ENCODE measurements at places on chromosomes 6 and 20.

DNA sequence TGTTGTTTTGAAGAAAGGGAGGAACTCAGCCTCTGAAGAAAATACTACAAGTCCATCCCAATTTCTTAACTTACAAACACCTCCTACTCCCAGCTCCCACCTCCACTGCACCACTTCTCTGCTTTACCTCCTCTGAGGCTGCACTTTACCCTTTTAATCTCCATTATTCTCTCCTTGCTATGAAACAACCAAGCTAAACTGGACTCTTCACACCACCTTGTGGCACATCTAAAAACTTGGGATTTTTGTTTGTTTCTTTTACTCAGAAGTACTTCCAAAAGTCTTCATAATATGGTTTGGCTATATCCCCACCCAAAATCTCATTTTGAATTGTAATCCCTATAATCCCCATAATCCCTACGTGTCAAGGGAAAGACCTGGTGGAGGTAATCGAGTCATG is 142.2 kb downstream of the MOXD1 start:
- DNase-seq = no peak

DNA sequence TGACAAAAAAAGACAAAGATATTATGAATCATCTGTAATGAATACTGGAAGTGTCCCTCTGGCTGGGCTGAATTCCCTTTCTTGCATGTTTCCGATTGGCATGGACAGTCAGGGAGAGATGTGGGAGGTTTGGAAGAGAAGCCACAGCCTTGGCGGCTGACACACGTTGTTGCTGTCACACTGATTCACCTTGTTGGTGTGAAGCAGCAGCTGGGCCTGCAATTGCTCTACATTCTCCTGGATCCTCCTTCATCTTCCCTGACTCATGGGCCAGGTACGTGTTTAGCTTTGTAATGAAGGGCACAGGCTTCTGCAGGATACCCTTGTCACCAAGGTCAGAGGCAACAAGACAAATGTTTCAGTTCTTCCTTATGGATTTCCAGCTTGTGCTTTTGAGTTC is 13.4 kb upstream of the SMIM8 start:
- DNase-seq = no peak

DNA sequence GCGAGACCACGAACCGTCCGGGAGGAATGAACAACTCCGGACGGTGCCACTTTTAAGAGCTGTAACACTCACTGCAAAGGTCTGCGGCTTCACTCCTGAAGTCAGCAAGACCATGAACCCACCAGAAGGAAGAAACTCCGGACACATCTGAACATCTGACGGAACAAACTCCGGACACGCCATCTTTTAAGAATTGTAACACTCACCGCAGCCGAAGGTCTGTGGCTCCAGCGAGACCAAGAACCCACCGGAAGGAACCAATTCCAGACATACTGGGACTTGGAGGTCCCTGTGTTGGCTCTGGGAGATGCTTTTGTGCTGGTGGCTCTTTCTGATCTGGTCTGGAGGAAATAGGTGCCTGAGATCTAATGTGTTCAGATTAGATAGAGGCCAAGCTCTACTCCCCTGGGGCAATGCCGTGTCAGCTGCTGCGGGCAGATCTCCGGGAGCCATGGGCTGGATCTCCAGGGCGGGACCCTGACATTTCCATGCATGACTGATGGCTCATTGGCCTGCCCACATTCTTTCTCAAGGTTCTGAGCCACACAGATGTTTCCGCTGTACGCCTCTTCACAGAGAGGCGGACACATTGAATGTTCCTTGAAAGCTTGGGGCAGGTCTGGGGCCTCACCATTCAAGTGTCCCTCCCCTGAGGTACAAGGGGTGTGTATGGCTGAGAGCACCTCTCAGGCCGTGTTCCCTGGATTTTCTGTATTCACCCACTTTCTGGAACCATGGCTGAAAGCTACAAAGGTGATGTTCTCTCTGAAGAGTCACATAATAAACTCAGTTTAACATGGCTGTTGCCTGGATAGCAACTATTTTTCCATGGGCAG is 29.3 kb downstream of the GMPR start:
- no peak for DNase-seq

DNA sequence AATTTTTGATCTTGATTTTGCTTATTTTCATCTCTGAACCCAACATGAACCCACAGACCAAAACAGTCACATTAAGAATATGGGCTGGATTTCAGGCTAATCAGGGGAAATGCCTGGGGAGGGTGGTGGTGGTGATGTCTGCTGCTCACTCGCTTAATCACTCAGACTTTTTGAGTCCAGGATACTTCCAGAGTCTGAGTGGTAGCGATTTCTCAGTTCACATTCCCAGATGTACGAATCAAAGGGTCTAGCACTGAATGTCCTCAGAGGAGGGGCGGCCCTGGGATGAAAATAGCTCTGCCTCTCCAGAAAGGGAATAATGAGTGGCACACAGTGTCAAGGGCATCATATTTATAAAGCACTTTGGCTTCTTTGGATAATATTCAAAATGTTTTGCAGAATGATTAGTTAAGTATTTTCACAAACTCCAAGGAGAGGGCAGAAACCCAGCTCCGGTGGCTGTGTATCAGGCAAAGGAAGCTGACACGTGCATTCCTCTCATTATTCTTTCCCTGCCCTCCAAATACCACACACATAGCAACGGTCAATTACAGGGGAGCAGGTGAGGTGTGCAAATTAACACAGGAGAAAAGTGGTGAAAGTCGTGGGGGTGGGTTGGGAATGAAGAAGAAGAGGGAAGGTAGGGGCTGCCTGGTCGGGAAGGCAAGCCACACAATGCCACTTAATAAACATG is 345.2 kb upstream of the RSPO3 start:
- no peak for DNase-seq

GRCh38 chr6:135265278-135265677 is 84.2 kb downstream of the MYB start:
- DNase-seq = no peak

DNA sequence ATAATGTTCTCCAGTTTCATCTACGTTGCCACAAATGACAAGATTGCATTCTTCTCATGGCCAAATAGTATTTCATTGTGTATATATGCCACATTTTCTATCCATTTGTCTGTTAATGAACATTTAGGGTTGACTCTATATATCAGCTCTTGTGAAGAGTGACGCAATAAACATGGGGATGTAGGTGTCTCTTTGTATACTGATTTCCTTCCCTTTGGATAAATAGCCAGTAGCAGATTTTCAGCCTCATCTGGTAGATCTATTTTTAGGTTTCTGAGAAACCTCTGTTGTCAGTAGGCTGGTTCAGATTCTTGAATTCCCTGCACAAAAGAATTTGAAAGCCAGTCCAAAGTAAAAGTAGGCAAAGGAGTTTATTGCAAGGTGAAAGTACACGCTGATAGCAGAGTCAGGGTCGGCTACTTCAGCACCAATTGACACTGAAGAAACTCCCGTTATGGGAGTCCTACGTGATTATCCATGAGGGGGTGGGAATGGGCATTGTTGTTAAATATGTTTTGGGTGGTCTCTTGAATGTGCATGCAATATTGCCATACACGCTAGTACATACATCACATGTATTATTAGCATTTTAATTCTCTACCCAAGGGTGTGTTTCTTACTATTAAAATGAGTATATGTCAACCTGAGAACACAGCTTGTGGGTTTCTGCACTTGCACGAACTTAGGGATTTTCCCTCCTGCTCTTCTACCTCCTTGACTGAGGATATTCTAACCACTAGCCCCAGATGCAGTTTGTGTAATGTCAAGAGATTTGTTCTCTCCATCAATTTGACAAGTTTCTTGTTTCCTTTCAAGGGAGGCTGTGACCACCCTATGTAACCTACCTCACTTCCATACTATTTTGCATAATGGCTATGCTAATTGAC is 14.4 kb upstream of the SLC17A2 start:
- DNase-seq = no peak

GRCh38 chr6:37433657-37434271 is 743 bp downstream of the CMTR1 start:
- DNase-seq = peak; percentile 7

- DNase-seq = no peak
Measured at GRCh38 chr20:20373091-20373571, 5.2 kb downstream of the INSM1 start.

DNA sequence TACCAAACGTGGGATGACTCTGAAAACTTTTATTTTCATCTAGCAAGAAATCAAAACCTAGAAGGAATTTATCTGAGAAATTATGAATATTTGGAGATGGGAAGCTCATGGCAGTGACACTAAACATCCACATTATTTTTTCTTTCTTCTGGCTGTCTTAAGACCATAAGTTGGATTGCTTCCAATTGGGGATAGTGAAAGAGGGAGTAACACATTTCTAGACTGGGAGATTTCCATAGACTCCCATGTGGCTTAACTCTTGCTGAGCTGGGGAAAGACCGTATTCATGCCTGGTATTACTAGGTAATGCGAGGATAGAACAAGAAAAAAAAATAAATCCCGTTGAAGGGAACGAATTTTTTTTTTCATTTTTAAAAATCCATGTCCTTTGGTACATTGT is 120.0 kb downstream of the UTRN start:
- no peak for DNase-seq

- peak; percentile 53 for DNase-seq
Measured at GRCh38 chr6:36724514-36725390, 27.1 kb downstream of the RAB44 start.

DNA sequence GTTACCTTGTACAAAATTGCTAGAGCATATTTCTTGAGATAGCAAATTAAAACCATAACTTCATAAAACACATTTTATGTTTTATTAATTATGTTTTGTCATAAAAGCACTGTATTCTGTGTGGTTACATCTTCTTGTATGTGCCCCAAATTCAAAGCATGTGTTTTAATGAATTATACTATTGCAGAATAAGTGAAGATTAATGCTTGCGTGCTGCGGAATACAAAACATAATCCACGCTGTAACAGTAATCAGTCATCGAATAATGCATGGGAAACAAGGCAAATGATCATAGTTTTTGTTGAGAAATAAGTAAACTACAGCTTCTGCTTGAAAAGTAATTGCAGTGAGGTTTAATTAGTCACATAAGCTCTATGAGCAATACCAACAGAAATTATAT is 459.2 kb upstream of the SOX4 start:
- DNase-seq = no peak

DNA sequence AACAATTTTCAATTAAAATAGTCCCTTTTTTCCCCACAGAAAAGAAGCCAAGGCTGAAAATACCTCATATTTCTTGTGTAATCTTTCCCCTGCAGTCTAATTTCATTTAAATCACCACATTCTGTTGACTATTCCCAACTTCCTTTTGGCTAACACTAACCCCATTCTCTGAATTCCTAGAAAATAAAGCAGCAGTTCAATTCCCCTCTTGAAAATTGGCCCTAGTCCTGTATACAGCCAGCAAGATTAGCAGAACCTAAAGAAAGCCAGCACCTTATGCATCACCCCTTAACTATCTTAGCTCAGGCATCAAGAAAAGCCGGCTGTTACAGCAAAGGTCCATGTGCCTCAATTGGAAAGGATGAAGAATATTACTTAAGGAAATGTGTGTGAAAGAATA is 69.7 kb downstream of the MDN1 start:
- no peak for DNase-seq

DNA sequence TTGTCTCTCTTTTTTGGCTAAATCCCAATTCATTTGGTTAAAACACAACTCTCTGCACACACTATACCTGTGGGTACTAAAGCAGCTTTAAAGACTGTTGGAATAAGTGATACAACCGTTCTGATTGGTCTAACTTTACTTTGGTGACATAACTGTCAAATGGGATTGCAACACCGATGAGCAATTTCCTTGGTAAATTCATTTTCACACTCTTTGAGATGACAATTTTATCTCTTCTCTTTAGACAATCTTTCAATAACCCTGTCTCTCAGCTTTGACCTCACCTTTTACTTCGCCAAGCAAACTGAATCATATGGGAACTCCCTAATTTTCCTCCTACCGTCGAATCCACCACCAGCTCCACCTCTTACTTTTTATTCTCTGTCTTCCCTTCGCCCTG is 60.8 kb downstream of the ECT2L start:
- peak; percentile 11 for DNase-seq

DNA sequence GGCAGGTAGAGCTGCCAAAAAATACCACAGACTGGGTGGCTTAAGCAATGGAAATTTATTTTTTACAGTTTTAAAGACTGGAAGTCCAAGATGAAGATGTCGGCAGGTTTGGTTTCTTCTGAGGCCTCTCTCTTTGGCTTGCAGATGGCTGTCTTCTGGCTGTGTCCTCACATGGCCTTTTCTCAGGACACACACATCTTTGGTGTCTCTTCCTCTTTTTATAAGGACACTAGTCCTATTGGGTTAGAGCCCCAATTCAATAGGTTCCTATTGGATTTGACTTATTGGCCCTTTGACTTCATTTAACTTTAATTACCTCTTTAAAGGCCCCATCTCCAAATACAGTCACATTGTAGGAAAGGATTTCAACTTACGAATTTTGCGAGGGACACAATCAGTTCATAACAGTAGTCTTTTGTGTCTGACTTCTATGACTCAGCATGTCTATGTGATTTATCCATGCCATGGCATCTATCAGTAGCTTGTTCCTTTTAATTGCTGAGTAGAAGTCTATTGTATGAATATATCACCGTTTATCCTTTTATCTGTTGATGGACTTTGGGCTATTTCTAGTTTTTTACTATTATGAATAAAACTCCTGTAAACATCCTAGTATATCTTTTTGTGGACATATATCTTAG is 11.0 kb upstream of the TCP11 start:
- no peak for DNase-seq

- DNase-seq = no peak
Measured at GRCh38 chr20:37711994-37712964, 18.4 kb downstream of the CTNNBL1 start.

- no peak for DNase-seq
Measured at GRCh38 chr6:41583565-41583964, 37.4 kb downstream of the FOXP4 start.

DNA sequence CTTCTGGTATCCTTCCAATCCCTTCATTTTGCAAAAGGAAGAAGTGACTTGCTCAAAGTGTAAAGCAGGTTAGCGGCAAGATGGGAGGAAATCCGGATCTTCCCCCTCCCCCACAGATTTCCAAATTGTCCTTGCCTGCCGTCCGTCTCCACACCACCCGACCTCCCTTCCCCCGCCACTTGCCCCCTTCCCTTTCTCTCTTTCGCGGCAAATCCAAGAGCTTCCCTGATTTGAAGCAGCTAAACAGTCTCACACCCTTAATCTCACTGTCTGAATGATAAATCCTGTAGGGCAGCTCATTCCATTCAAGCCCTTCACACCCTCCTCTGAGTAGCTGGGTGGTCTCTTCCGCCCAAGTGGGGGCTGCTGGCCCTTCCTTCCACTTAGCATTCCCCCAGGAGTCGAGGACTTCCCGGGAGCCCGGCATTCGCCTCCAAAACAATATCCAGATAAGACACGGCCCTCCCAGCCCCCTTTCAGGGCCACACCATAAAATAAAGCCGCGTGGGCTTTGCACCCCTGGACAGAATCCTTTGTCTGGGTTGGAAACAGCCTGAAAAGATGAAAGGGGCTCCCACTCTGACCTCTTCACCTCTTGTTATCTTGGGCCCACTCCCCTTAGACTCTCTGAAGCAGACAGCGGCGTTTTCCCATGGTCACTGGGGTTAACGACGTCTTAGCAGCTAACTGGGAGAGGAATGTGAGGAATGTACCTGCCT is 44.0 kb upstream of the PIM1 start:
- DNase-seq = no peak

DNA sequence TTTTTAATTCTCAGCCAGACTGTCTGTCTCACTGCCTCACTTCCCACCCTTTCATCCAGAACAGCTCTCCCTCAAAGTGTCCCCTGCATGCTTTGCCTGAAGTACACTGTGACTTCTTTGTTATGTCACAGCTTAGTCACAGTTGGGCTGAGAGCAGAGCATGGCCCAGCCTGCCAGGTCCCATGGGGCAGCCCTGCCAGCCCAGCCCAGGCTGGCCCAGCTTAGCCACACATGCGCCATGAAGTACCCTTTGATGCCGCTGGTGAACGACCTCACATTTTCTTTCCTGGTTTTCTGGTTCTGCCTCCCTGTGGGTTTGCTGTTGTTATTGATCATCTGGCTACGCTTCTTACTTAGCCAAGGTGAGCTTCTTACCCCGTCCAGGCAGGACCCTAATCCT is at the start of gene ADIG:
ADIG (plus strand) TSS at position 185 of the 400 bp plus-strand sequence; CDS start at position 239, 54 bp downstream.
- DNase-seq = no peak

All from CD14-positive monocyte (primary cell).